ENCODE measurements at places on chromosomes 2 and 18.

DNA sequence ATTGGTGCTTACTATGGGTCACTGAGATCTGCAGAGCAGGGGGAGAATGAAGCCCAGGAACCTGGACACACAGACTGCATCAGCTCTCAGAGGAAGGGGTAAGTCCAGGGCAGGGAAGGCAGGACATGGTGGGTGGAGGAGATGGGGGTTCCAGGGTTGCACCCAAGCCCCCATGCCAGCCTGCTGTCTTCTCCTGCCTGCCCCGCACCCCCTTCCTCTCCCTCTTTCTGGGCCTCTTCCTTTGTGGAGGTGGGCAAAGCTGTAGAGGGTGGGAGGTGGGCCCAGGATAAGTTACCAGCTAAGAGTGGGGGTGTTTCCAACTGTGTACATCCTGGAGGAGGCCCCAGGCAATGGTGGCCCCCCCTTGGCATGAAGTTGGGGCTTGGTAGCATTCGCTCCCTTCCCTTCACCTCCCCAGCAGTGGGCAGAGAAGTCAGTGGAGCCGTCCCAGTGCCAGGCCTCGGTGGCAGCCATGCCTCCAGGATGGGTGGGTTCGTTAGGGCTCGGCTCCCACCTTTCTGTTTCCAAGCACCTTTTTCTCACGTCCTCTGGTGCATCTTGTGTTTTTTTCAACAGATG lies 132.2 kb downstream of the CLIP4 start:
- no peak for DNase-seq

GRCh38 chr2:10931710-10932255 lies 20.0 kb downstream of the KCNF1 start:
- DNase-seq, result no peak

GRCh38 chr2:132468821-132469675 lies 52.4 kb downstream of the GPR39 start:
- no peak for DNase-seq

DNA sequence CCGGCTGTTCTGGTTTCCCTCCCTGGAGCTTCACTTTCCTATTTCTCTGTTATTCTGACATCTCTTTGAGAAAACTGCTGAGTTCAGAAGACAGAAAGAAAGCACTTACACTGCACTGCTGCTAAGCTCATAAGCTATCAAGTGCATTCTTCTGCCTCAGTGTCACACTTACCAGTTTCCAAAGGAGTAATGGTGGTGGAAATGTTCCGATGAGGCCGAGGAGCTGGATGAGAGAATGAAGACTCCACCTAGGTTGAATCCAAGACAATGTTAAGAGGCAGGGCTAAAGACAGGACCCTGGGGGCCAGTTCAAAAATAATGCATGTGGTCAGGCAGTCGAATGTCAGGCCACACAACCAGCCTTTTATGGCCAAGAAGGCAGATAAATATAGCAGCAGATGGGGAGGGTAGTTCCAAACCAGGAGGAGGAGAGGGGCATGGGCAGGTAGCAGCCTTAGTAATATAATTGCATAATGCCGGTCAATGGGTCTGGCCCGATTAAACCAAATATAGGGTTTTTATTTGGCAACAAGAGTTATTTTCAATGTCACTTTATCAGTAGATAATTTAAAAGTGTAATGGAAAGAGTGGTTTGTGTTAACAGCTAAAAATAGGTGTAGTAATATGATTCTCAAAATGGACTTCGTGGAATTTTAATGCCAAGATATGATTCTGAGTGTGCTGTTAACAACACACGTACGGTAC lies at the start of gene MYOM1:
MYOM1 (minus strand) TSS at position 338 of the 705 bp plus-strand sequence. CDS start 4,745 bp downstream, outside the sequence.
- DNase-seq, result no peak

DNA sequence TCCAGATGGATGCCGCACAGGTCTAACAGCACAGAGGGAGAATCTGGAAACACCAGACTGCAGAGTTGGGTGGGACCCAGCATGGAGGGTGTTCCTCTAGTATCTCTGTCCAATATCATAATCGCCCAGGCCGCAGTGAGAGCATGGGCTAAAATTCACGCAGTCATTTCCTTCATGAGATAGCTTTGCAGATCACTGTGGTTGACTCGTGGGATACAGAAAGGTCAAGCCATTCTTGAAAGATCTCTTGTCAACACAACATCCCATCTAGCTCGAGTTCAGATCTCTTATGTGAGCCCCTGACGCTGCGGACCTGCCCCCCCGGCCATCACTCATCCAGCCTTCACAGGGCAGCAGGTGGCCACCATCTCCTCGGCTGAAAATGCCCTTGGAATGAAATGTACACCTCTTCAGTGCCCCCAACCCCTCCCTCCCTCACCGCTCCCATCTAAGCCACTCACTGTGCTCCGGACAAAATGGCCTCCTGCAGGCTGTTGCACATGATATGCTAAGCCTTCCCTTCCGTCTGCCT lies 45.9 kb downstream of the FOSL2 start:
- no peak for DNase-seq

GRCh38 chr2:173407646-173408045 lies 53.0 kb downstream of the CDCA7 start:
- DNase-seq, result no peak
